ENCODE measurements at places on chromosomes 3 and 15. TPM values are rescaled to one million over a fixed set of nuclear protein-coding genes. Genes with fewer than 3 reads are reported as not detected.
A peak's percentile ranks its signal among the peaks of the same experiment; 100 is the strongest.

The ACP3 gene
- total RNA-seq: 5.8 TPM

The CIDEC gene
- total RNA-seq: 1.1 TPM

The POLQ gene
- total RNA-seq: 7.7 TPM

DNA sequence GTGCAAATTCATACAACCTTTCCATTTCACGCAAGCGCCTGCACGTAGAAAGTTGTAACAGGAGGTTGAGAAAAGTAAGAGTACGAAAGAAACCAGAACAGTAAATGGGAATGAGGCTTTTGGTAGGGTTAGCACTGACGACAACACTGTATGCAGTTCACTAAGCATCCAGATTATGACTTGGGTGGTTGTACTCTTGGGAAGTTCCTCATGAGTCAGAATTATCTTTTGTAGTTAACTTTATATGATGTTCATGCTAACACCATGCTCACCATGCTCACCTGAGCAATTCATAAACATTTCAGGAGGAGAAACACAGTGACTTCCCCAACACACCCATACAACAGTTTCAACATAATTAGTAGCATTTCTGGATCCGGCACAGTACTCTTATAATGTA, 3.0 kb upstream of the LPP start:
- no peak for DNase-seq
- no peaks in the 10 kb centered on the region for H3K36me3 ChIP-seq
- no peaks in the 10 kb centered on the region for H3K27me3 ChIP-seq
- no peak overlapping the region for H3K4me3 ChIP-seq
- peaks cover 8% of the 10 kb centered on the region for H3K4me1 ChIP-seq

The CFAP20DC gene
- 42.0 TPM for total RNA-seq

The NR2E3 gene
- 4.8 TPM for total RNA-seq

DNA sequence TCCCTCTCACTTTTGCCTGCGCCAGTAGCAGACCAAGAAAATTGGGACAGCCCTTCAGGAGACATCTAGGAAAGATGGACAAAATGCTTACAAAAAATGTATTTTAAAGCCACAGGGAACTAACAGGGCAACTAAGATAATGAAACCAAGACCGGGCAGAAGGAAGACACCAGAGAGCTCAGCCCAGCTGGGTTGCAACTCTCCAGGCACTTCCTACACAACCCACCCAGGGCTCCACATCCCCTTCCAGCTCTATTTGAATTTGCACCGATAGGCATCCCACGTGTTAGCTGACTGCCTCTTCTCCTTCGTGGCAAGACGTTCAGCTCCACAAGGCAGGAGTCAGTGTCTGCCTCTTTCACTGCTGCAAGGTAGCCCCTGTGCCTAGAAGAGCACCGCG, 6.6 kb upstream of the ATP10A start:
- H3K36me3 ChIP-seq: no peaks in the 10 kb centered on the region
- no peaks in the 10 kb centered on the region for H3K27me3 ChIP-seq
- H3K27ac ChIP-seq: no peak overlapping the region

DNA sequence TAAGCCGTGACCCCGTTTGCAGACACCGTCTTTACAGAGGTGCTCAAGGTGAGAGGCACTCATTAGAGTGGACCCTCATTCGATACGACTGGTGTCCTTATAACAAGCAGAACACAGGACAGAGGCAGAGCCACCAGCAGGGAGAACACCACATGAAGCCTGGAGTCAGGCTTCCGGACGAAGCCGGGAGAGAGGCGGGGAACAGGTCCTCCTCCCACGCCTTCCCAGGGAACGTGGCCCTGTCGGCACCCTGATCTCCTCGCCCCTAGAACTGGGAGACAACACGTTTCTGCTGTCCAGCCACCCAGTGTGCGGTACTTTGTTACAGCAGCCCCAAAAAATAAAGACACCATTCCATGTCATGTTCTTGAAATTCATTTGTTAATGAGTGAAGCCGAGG, 33.6 kb downstream of the ZDHHC19 start:
- no peaks in the 10 kb centered on the region for H3K27me3 ChIP-seq
- H3K4me1 ChIP-seq: peaks cover 7% of the 10 kb centered on the region
- H3K36me3 ChIP-seq: no peaks in the 10 kb centered on the region

DNA sequence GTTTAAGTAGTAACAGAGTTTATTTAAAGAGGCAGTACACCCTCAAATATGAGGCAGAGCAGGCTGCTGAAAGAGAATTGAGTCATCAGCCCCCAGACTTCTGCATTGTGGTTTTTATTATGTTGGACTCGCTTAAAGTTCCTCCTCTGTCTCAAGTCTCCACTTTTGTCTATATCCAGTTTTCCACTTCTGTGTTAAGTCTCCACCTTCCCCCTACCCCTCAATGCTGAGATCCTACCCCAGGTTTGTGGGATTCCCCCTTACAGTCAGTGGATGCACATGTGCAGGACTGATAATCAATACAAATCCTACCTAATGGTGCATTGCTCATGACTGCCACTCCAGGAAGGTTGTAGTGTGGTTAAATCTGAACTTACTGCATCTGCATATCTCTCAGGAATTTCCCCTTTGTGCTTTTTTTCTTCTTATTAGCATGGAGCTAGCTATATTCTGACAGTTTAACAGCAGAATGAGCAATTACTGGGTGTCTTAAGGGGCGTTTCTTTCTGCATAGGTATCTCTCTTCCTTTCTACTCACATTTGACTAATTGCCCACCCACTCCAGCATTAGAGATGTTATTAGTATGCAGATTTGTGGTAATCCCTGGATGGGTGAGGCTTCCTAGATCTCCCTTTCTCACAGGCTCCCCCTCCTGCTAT, 11.9 kb upstream of the CD200R1L start:
- no peak for DNase-seq
- H3K4me3 ChIP-seq: no peak overlapping the region
- no peak overlapping the region for H3K27ac ChIP-seq

DNA sequence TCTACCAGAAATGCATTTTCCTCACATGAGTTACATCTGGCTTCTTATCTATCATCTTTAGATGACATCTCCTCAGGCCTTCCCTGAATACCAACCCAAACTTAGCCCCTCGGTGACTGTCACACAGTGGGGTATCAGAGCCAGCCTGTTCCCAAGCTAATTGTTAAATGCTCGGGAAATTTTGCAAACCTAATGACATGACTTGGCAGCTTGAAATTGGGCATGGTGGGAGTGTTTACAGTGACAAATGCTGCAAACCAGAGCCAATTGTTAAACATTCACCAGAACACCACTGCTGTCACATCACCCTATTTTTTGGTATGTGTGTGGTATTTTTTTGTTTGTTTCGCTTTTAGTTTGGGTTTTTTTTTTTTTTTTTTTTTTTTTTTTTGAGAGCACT, 130.8 kb downstream of the HCN4 start:
- no peaks in the 10 kb centered on the region for H3K27me3 ChIP-seq
- DNase-seq: no peak
- H3K27ac ChIP-seq: no peak overlapping the region
- H3K4me3 ChIP-seq: no peak overlapping the region
- H3K4me1 ChIP-seq: no peaks in the 10 kb centered on the region
- no peaks in the 10 kb centered on the region for H3K36me3 ChIP-seq

The FOXL2 gene
- 1.9 TPM for total RNA-seq

DNA sequence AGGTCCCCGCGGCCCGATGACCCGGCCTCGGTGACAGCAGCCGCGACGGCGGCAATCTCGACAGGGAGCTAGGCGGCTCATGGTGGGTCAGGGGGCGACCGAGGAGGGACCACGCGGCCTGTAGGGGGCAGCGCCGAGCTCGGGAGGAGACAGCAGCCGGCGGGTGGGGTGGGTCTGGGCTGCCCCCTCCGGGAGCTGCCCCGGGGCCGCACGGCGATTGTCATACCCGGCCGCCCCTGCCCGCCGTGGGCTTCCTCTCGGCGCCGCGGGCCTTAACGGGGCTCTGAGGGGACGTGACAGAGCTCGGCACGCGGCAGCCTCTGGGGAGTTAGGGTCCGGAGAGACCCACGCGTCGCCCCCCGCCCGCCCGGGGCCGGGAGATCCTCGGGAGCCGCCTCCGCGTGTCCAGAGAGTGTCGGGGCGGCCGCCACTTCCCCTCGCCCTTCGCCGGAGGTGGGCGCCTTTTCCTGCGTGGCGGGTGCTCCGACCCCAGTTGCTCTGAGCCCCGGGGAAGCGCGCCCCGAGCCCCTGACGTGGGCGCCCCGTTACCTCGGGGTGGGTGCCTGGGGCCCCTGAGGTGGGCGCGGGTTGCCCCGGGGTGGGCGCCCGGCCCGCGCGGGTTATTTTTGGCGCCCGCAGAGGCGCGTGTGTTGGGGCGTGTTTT, 539 bp upstream of the PLCL2 start:
- H3K27me3 ChIP-seq: no peaks in the 10 kb centered on the region
- H3K36me3 ChIP-seq: no peaks in the 10 kb centered on the region
- H3K4me1 ChIP-seq: peaks cover 3% of the 10 kb centered on the region
- peak; percentile 64 for DNase-seq

GRCh38 chr3:130857336-130858026, 36.4 kb upstream of the ATP2C1 start:
- no peak overlapping the region for H3K4me3 ChIP-seq
- no peak overlapping the region for H3K27ac ChIP-seq
- H3K4me1 ChIP-seq: no peaks in the 10 kb centered on the region
- no peak for DNase-seq

- H3K4me1 ChIP-seq: peaks cover 21% of the 10 kb centered on the region
- peak; percentile 18 for DNase-seq
- H3K27ac ChIP-seq: peak overlapping the region; percentile 96
- H3K27me3 ChIP-seq: no peaks in the 10 kb centered on the region
- no peaks in the 10 kb centered on the region for H3K36me3 ChIP-seq
These were observed 1.4 kb upstream of the TMEM87A start for GRCh38 chr15:42274702-42274989.

The SEMA3G gene
- total RNA-seq: 1.7 TPM

DNA sequence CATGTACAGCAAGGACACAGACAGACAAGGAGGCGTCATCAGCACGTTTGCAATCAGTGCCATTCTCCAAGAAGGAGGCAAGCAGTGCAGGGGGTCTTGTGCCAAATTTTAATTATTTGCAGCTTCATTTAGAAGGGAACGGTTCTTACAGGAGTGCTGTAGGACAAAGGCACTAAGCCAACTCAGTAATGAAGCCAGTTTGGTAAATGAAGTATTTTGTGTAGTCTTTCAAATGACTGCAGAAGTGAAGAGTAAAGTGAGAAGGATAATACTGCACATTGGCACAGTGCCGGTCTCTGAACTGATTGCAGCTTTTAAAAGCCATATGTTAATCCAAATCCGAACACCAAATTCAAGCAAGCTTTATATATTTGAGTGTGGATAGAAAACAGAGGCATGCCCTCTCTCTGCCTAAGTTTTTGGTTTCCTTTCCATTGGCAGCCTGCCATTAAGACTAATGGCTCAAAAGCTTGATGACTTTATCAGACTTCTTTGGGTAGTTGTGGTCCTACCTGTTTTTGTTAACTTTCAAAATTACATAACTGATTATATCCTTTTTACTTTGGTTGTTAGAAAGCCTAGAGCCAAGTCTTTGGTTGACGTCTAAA, 101.3 kb downstream of the SENP2 start:
- no peaks in the 10 kb centered on the region for H3K36me3 ChIP-seq
- H3K4me3 ChIP-seq: no peak overlapping the region
- H3K4me1 ChIP-seq: no peaks in the 10 kb centered on the region

The MORF4L1 gene
- 413 TPM for total RNA-seq

The MKRN3 gene
- 7.8 TPM for total RNA-seq

The CD96 gene
- 0.16 TPM for total RNA-seq

The ARNT2 gene
- total RNA-seq: 58.7 TPM

DNA sequence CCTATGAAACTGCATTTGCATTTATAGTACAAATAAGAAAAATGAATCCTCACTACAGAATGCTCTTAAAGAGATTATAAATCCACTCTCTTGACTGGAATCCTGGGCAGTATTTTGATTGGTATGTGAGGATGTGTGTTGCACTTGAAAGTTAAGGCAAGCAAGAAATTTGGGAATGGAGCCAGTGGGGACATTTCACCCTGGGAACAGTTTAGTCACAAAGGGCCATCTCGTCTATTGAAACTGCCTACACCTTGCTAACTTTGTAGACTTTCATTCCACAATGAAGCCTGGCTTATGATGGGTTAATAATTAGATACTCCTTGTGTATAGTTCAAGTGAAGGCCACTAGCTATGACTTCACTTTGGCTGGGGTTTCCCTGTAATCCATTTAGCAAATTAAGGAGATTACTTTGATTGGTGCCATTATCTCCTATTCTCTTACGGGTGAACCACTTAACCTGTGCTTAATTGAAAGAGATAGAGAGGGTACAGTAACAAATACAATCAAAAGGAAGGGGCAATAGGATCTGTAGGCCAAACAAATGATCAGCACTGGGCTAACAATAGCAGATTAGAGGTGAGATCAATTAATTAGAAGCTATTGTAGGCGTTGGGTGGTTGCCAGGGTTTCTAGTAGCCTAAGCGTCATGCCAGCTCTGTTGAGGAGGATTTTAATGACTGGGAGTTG, 146.9 kb upstream of the RARB start:
- no peaks in the 10 kb centered on the region for H3K4me1 ChIP-seq
- H3K27ac ChIP-seq: no peak overlapping the region
- H3K36me3 ChIP-seq: no peaks in the 10 kb centered on the region
- no peak for DNase-seq

- H3K36me3 ChIP-seq: no peaks in the 10 kb centered on the region
- no peak overlapping the region for H3K4me3 ChIP-seq
- no peak for DNase-seq
- no peaks in the 10 kb centered on the region for H3K27me3 ChIP-seq
- no peaks in the 10 kb centered on the region for H3K4me1 ChIP-seq
These were observed 344.6 kb upstream of the PROK2 start for GRCh38 chr3:72129501-72130094.

DNA sequence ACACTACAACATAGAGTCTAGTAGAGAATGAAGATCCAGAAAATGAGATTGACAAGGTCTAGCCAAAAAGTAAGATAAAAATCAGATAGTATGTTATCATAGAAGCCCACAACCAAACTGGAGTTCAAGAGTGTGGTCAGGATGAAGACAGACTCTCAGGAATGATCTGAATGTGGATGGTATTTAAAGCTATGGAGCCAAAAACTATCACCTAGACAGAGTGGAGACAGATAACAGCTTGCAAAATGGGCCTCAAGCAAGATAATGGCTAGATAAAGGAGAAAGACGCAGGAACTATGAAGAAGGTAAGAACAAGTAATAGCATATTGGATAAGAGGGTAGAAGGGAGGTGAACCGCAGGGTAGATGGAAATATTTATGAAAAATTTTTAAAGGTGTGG, 35.4 kb downstream of the ZMAT3 start:
- no peak for DNase-seq
- H3K4me3 ChIP-seq: no peak overlapping the region

The EPB42 gene
- total RNA-seq: 7.5 TPM

DNA sequence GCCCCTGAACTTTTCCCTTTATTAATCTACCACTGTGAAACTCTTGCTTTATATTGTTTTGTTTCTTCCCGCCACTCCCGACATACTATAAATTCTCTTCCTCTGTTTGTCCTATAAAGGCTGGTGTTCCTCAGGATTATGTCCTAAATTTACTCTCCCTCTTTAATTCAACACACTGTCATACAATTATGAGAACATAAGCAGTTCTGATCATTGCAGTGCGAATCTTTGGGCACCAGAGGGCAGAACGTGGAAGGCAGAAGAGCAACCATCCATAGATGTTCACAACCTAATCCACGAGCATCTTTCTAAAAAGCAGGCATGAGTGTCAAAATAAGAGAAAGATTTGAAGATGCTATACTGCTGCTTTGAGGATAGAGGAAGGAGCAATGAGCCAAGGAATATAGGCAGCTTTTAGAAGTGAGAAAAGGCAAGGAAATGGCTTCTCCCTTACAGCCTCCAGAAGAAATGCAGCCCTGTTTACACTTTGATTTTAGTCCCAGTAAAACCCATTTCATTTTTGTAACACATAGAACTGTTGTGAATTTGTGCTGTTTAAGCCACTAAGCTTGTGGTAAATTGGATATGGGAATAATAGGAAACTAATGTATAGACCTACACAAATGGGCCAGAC, 179.4 kb downstream of the GBE1 start:
- H3K36me3 ChIP-seq: no peaks in the 10 kb centered on the region
- no peaks in the 10 kb centered on the region for H3K27me3 ChIP-seq
- DNase-seq: peak; percentile 59
- no peak overlapping the region for H3K27ac ChIP-seq
- H3K4me1 ChIP-seq: no peaks in the 10 kb centered on the region
